ENCODE measurements at places on chromosomes 5 and 9. TPM values are rescaled to one million over a fixed set of nuclear protein-coding genes. Genes with fewer than 3 reads are reported as not detected.
A peak's percentile ranks its signal among the peaks of the same experiment; 100 is the strongest.

The ADAMTS19 gene
- total RNA-seq = not detected

The SPINK6 gene
- total RNA-seq = not detected

The HMCN2 gene
- total RNA-seq = under 0.01 TPM

The OCLN gene
- total RNA-seq = 1.3 TPM

GRCh38 chr5:31783731-31784130, 144.8 kb downstream of the PDZD2 start:
- DNase-seq = no peak

- no peak for DNase-seq
Observed at GRCh38 chr5:139445325-139446170, 6.2 kb upstream of the DNAJC18 start.

DNA sequence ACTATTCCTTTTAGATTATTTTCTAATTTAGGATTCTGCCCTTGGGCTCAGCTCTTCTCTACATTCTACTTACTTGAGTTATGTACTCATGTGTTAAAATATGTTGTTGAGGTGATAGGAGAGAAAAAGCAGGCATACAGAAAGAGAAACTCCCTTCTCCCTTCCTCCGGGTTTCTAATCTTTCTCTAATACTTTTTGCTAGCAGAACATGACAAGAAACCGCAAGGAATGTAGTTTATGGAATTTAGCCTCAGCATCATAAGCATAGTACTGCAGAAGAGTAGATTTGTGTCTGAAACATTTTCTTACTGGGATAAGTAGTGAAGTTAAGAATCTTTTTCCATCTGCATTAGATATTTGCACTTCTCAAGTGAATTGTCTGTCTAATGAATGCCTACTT, 139.5 kb upstream of the CYLC2 start:
- DNase-seq = no peak

DNA sequence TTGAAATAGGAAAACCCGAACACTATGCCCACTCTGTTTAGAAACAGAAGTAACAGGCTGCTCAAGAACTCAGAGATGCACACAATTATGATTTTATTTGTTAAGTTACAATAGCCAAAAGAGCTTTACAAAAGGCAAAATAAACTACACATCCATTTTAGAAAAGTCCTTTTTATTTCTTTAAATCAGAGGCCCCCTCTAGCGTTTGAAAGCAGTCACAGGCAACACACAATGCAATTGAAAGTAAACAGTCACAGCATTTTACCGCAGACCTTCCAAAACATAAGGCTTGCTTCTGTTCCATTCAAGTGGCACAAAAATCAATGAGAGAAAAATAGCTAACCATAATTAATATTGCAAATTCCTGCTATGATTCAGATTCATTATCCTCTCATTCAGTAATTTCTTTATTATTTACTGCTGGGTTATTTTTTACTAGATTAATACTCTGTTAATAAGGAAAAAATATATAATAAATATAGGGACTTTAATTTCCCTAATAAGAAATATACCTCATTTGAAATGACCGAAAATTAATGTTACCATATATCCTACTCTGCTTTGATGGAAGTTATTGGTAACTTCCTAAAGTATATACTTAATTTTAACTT, 78.3 kb downstream of the CEP120 start:
- peak; percentile 45 for DNase-seq

DNA sequence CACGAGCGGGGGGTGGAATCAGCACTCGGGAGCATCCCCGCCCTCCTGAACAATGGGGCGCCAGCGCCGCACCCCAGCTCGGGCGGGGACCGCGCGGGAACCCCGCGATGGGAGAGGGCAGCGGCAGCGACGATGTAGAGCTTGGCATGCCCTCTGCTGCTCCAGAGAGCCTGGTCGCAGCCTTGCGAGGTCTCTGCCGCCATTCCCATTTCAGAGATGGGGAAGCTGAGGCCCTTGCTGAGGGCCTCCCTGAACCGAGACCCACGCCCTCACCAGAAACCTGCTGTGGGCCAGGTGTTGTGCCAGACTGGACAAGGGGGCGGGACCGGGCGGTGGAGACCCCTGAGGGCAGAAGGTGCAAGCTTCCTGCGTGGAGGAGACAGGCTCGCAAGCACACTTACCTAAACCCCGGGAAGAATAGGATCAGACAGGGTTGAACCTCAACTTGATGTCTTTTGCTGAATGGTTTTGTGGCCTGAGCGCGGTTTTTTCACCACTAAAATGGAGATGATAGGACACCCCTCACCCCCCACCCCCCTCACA, 647 bp upstream of the MEGF9 start:
- DNase-seq = no peak
